Stimulated activated CD4-positive, alpha-beta T cell treated with anti-CD3 and anti-CD28 coated beads, Interleukin-4, amount 100 ng/mL, for 4 hours (primary cell): ENCODE measurements at places on chromosomes 13 and 19.

- no peak for DNase-seq
Observed at GRCh38 chr13:46100191-46100815, 4.5 kb downstream of the CPB2 start.

DNA sequence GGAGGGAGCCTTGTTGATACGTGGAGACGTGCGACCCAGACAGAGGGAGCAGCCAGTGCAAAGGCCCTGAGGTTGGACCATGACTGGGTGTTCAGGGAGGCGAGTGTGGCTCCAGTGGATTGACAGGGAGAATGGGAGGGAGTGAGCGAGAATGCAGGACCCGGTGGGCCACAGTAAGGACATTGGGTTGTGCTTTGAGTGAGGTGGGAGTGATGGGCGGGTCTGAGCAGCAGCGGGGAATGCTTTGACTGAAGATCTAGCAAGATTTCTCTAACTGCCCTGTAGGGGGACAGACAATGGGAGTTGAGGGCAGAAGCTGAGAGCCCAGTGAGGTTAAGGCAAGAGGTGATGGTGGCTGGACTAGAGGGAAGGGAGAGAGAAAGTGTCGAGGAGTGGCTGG lies 7.7 kb upstream of the NANOS2 start:
- no peak for DNase-seq

- DNase-seq: no peak
Observed at GRCh38 chr13:35832551-35832950, 298.6 kb downstream of the DCLK1 start.

- no peak for DNase-seq
Observed at GRCh38 chr13:90315061-90315460, 1032.4 kb upstream of the MIR17HG start.

GRCh38 chr19:14050512-14050911 lies 11.4 kb downstream of the PALM3 start:
- DNase-seq: no peak

- peak; percentile 72 for DNase-seq
Observed at GRCh38 chr19:16382775-16383543, 58.3 kb downstream of the KLF2 start.
